Neural progenitor cell (in vitro differentiated cells): ENCODE measurements at places on chromosomes 16 and 17.

DNA sequence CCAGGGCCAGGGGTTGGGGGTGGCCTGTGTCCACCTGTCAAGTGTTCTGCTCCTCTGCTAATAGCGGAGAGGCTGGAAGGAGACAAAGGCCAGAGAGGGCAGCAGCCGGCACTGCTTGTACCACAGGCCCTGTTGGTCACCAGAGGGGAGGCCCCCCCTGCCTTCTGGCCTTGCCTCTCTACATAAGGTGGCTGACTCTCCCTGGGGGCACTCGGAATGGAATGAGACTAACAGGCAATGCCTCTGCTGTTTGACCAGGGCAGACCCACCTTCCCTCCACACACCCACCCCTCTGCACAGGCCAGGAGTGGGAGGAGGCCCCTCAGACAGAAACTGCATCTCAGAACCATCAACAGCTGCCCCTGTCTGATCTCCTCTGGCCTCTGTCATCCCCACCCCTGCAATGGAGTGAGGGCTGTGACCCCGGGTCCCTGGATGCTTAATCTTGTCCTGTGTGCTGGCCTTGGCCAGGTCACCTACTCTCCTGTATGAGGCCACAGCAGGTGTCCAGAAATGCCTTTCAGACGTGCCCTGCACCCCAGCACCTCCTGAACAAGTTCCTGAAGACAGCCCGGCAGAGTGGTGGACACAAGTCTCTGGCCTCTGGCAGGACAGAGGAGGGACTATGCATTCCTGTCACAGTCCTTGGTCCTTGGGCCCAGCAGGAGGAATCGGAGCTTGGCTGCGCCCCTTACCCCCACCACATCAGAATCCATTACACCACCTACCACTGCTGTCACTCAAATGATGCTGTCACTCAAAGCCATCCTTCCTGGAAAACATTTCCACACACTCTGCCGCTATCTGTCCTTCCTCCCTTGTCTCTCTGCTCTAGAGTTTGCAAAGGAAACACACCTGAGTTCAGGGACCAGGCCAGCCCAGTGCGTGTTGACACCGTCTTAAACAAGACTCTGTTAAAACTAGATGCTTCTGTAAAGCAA, 107.5 kb upstream of the ZNF750 start:
- DNase-seq: no peak

- DNase-seq: no peak
Observed at GRCh38 chr17:28334171-28334570, 1.1 kb downstream of the IFT20 start.

DNA sequence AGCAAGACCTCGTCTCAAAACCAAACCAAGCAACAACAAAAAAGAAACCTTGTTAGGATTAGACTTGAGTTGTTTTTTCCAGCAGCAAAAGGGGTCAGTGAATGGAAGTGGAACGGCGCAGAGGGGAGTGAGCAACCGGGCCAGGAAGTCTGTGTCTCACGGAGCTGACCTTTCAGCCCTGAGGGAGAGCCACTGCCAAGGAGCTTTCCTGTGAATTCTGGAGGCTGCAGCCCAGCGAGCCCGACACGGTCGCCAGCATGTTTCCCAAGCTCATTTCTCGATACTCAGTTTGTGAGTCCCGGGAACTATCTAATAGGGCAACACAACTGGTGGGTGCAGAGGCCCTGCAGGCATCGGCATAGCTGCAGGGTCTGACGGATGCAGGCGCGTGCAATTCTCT, 19.6 kb downstream of the TELO2 start:
- no peak for DNase-seq

GRCh38 chr16:69494991-69495392, 70.6 kb downstream of the CYB5B start:
- peak; percentile 57 for DNase-seq

DNA sequence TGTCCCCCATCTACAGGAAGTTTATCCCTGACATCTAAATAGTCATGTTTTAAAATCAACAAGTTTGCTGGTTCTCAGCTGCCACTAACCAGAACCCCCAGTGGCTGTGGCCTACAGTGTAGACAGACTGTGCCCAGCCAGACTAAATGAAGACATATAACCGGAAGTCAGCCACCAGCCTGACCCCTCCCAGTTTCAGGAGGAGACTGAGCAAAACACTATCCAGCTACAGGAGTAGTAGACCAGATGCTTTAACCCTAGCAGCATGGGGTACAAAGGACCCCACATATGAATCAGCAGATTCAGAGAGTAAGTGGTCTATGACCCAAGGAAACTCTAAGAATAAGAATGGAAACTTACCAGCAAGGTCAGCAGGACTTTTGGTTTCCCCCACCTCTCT, 83.4 kb downstream of the HIC1 start:
- DNase-seq: no peak
